Activated CD4-positive, alpha-beta T cell treated with anti-CD3 and anti-CD28 coated beads, Interleukin-2, amount 10 ng/mL, durations not matched to agents 24 days and 14 days (primary cell): ENCODE measurements at places on chromosomes 3 and 15. TPM values are rescaled to one million over a fixed set of nuclear protein-coding genes. Genes with fewer than 3 reads are reported as not detected.
A peak's percentile ranks its signal among the peaks of the same experiment; 100 is the strongest.

The EHHADH gene
- total RNA-seq: 2.1 and 2.4 TPM in 2 replicates

The CXCR6 gene
- 15.2 TPM in 2 replicates for total RNA-seq

The OXTR gene
- 0.70 and 0.78 TPM in 2 replicates for total RNA-seq

The FBLN2 gene
- total RNA-seq: not detected in 2 replicates

The ZNF501 gene
- total RNA-seq: 1.1 and 1.4 TPM in 2 replicates

The CEMIP gene
- total RNA-seq: not detected in 2 replicates

The ITGB5 gene
- 2.1 and 2.2 TPM in 2 replicates for total RNA-seq

The GCSAM gene
- total RNA-seq: 1.6 and 1.7 TPM in 2 replicates

The ST3GAL6 gene
- 0.19 TPM in 1 of 2 replicates, not detected in the other for total RNA-seq

The NAALADL2 gene
- total RNA-seq: not detected in 2 replicates

DNA sequence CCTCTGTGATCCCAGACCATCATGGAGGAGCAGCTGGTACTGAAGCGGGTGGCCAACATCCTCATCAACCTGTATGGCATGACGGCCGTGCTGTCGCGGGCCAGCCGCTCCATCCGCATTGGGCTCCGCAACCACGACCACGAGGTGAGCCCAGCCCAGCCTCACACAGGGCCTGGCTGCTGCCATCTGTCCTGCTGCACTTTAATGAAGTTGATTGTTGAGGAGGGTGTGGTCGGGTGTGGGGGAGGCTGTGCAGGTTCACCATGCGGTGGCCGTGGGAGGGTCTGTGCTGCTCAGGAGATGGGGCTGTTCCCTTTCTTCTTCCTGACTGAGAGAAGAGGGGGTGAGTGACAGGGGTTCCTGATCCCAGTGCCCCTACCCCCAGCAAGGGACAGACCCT is 30.6 kb downstream of the ACAD9 start:
- no peaks in the 10 kb centered on the region for H3K4me1 ChIP-seq
- no peak overlapping the region for H3K27ac ChIP-seq
- H3K27me3 ChIP-seq: no peaks in the 10 kb centered on the region
- no peak overlapping the region for H3K4me3 ChIP-seq
- peaks cover 50% of the 10 kb centered on the region for H3K36me3 ChIP-seq
- no peak for DNase-seq

DNA sequence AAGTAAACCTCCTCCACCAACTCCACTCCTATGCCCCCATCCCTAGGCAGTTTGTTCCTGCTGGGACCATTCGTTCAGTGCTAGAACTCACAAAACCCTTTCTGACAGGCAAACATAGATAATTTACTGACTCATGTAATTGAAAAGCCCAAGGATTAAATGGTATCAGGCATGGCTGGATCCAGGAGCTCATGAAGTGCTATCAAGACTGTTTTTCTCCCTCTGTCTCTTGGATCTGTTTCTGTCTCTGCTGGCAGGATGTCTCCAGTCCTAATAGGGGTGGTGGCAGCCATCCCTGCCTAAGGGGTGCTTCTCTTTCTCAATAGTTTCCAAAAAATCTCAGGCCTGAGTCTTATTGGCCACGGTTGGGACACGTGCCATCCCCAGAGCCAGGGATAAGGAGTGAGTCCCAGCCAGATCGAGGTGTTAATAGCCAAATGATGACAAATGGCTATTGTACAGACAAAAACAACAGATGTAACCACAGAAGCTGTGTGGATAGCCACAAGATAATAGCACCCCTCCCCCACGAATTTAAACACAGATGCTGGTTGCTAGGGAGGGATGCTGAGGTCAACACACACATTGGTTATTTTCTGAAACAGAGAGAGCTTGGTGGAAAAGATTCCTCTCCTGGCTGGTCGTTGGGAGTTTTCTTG is 168.6 kb downstream of the SHQ1 start:
- H3K27me3 ChIP-seq: no peaks in the 10 kb centered on the region
- H3K36me3 ChIP-seq: no peaks in the 10 kb centered on the region
- no peak overlapping the region for H3K27ac ChIP-seq
- no peak for DNase-seq
- no peak overlapping the region for H3K4me3 ChIP-seq

- H3K27ac ChIP-seq: no peak overlapping the region
- H3K27me3 ChIP-seq: no peaks in the 10 kb centered on the region
- no peaks in the 10 kb centered on the region for H3K4me1 ChIP-seq
- no peak overlapping the region for H3K4me3 ChIP-seq
Observed at GRCh38 chr3:97895216-97895615, 73.4 kb downstream of the CRYBG3 start.

DNA sequence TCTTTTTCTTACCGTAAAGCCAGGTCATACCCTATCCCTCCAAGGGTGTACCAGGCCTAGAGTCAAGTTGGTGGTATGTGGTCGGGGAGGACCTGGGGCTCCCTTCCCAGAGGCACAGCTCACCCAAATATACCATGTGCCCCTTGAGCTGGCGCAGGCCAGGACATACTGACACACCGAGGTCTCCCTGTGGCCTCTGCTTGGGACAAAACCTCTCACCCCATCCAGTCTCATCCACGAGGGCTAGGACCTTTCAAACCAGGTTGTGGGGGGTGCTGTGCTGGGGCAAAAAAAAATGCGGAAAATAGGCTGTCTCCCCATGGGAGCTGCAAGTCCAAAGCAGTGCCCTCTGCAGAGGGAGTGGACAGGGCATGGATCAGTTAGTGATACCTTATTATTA is 22.8 kb downstream of the PTH1R start:
- no peaks in the 10 kb centered on the region for H3K4me1 ChIP-seq
- peaks cover 24% of the 10 kb centered on the region for H3K27me3 ChIP-seq
- H3K36me3 ChIP-seq: no peaks in the 10 kb centered on the region

- no peak overlapping the region for H3K27ac ChIP-seq
- peaks cover 8% of the 10 kb centered on the region for H3K36me3 ChIP-seq
- no peak overlapping the region for H3K4me3 ChIP-seq
- no peak for DNase-seq
- H3K4me1 ChIP-seq: peaks cover 13% of the 10 kb centered on the region
Observed at GRCh38 chr15:45630917-45631691, 3.7 kb upstream of the SQOR start.

- H3K27me3 ChIP-seq: no peaks in the 10 kb centered on the region
- no peak overlapping the region for H3K4me3 ChIP-seq
- H3K27ac ChIP-seq: no peak overlapping the region
- H3K36me3 ChIP-seq: peaks cover 48% of the 10 kb centered on the region
- DNase-seq: no peak
Observed at GRCh38 chr3:125324341-125324740, 50.8 kb downstream of the ZNF148 start.

GRCh38 chr3:13303410-13303809 is 116.7 kb downstream of the NUP210 start:
- peaks cover 2% of the 10 kb centered on the region for H3K27me3 ChIP-seq
- H3K4me3 ChIP-seq: no peak overlapping the region
- H3K36me3 ChIP-seq: peaks cover 4% of the 10 kb centered on the region
- H3K4me1 ChIP-seq: peaks cover 3% of the 10 kb centered on the region

- no peak overlapping the region for H3K4me3 ChIP-seq
- no peaks in the 10 kb centered on the region for H3K36me3 ChIP-seq
- no peak for DNase-seq
- H3K27ac ChIP-seq: no peak overlapping the region
- peaks cover 12% of the 10 kb centered on the region for H3K27me3 ChIP-seq
Observed at GRCh38 chr3:33318710-33319380, 41.6 kb downstream of the FBXL2 start.

GRCh38 chr3:38067508-38068233 is 28.7 kb downstream of the DLEC1 start:
- no peak overlapping the region for H3K27ac ChIP-seq
- peaks cover 4% of the 10 kb centered on the region for H3K27me3 ChIP-seq
- no peak for DNase-seq
- H3K4me3 ChIP-seq: no peak overlapping the region
- H3K36me3 ChIP-seq: no peaks in the 10 kb centered on the region
- H3K4me1 ChIP-seq: no peaks in the 10 kb centered on the region

DNA sequence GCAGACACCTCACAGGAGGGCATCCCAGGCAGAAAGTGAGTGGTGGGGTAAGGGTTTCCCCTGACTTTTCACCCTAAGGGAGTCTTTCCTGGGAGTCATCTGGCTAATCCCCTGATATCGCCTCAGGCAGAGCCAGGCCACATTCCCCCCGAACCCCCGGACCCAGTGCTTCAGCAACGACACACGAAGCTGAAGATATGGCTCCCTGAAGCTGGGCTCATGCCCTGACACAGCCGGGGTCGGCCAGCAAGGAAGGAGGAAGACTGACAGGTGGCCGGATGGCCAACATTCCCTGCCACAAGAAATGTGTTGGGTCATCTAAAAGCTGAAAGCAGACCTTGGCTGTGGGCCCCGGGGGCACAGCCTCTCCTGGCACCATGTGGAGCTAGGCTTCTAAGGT is 14.4 kb downstream of the CHST13 start:
- H3K4me1 ChIP-seq: no peaks in the 10 kb centered on the region
- DNase-seq: no peak
- H3K36me3 ChIP-seq: no peaks in the 10 kb centered on the region
- no peak overlapping the region for H3K4me3 ChIP-seq
- H3K27me3 ChIP-seq: peaks cover 7% of the 10 kb centered on the region

DNA sequence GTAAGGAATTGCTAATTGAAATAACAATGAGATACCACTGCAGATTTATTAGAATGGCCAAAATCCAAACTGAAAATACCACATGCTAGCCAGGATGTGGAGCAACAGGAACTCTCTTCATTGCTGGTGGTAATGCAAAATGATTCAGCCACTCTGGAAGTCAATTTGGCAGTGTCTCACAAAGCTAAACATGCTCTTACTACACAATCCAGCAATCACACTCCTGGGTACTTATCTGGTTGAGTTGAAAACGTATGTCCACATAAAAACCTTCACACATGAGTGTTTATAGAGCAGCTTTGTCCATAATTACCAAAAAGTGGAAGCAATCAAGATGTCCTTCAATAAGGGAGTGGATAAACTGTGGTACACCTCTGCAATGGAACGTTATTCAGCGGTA is 113.3 kb downstream of the SMAD6 start:
- H3K36me3 ChIP-seq: no peaks in the 10 kb centered on the region
- no peak for DNase-seq
- peaks cover 20% of the 10 kb centered on the region for H3K27me3 ChIP-seq
- no peak overlapping the region for H3K27ac ChIP-seq
- H3K4me3 ChIP-seq: no peak overlapping the region

- H3K27me3 ChIP-seq: no peaks in the 10 kb centered on the region
- no peak for DNase-seq
- no peak overlapping the region for H3K27ac ChIP-seq
- H3K4me1 ChIP-seq: no peaks in the 10 kb centered on the region
Observed at GRCh38 chr3:117910820-117911521, 1123.7 kb downstream of the IGSF11 start.

- no peak overlapping the region for H3K4me3 ChIP-seq
- H3K27ac ChIP-seq: no peak overlapping the region
- H3K36me3 ChIP-seq: peaks cover 17% of the 10 kb centered on the region
- no peak for DNase-seq
- H3K4me1 ChIP-seq: peaks cover 9% of the 10 kb centered on the region
Observed at GRCh38 chr15:50675535-50676144, 11.0 kb downstream of the TRPM7 start.

DNA sequence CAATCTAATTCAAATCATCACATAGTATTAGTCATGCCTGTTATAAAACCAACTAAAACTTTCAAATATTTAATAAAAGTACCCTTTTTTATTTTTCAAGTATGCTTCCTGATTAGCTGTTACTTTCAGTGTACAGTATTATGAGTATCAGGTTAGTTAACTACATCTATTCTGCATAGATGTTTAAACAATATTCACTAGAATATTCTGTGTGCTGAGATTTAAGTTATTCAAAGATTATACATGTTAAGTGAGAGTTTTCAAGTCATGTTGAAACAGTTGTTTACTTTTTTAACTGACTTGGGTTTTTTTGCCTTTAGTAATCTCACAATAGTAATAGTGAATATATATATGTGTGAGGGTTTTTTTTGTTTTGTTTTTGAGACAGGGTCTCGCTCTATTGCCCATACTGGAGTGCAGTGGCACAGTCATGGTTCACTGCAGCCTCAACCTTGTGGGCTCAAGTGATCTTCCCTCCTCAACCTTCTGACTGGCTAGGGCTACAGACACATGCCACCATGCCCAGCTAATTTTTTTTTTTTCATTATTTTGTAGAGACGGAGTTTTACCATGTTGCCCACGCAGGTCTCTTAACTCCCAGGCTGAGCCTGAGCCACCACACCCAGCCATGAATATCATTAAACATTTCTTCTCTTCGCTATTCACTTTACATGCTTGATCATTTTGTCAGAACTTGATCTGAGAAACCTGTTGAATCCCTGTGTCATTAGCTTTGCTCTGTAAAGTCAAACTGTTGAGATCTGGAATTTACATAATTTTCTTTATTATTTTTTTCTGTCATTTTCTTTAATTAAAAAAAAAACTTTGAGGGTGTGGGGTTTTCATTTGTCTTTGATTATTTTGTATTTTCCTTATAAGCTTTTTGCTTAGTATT is 286.2 kb upstream of the UBE2E1 start:
- no peaks in the 10 kb centered on the region for H3K27me3 ChIP-seq
- H3K27ac ChIP-seq: no peak overlapping the region
- no peak overlapping the region for H3K4me3 ChIP-seq
- no peaks in the 10 kb centered on the region for H3K4me1 ChIP-seq
- no peaks in the 10 kb centered on the region for H3K36me3 ChIP-seq
- no peak for DNase-seq

- no peak overlapping the region for H3K27ac ChIP-seq
- no peaks in the 10 kb centered on the region for H3K36me3 ChIP-seq
- H3K4me1 ChIP-seq: peaks cover 7% of the 10 kb centered on the region
Observed at GRCh38 chr15:73051391-73051806, 864 bp upstream of the NEO1 start.

GRCh38 chr3:177284383-177284881 is 87.2 kb upstream of the TBL1XR1 start:
- peak overlapping the region; percentile 2 for H3K4me3 ChIP-seq
- peak; percentile 74 for DNase-seq
- peaks cover 3% of the 10 kb centered on the region for H3K36me3 ChIP-seq
- H3K27me3 ChIP-seq: no peaks in the 10 kb centered on the region
- H3K4me1 ChIP-seq: peaks cover 26% of the 10 kb centered on the region

GRCh38 chr3:34955680-34956079 is 683.6 kb upstream of the ARPP21 start:
- DNase-seq: no peak
- no peak overlapping the region for H3K4me3 ChIP-seq
- no peaks in the 10 kb centered on the region for H3K36me3 ChIP-seq

GRCh38 chr3:99656624-99657023 is 18.2 kb downstream of the COL8A1 start:
- no peak overlapping the region for H3K4me3 ChIP-seq
- H3K27ac ChIP-seq: no peak overlapping the region
- no peaks in the 10 kb centered on the region for H3K27me3 ChIP-seq
- DNase-seq: no peak
- no peaks in the 10 kb centered on the region for H3K4me1 ChIP-seq

GRCh38 chr3:172839679-172840078 is 89.2 kb downstream of the ECT2 start:
- H3K4me1 ChIP-seq: no peaks in the 10 kb centered on the region
- DNase-seq: no peak
- H3K27ac ChIP-seq: no peak overlapping the region
- H3K36me3 ChIP-seq: no peaks in the 10 kb centered on the region
- peaks cover 22% of the 10 kb centered on the region for H3K27me3 ChIP-seq

- no peak overlapping the region for H3K27ac ChIP-seq
- peaks cover 6% of the 10 kb centered on the region for H3K4me1 ChIP-seq
- H3K36me3 ChIP-seq: peaks cover 2% of the 10 kb centered on the region
- no peak for DNase-seq
- peaks cover 33% of the 10 kb centered on the region for H3K27me3 ChIP-seq
Observed at GRCh38 chr3:138344754-138345153, 3.6 kb upstream of the MRAS start.
